DMS153 (cell line): ENCODE measurements at places on chromosomes 16 and 17.

- no peak for DNase-seq
Measured at GRCh38 chr17:50769884-50770283, 2.6 kb upstream of the ANKRD40CL start.

- no peak for DNase-seq
Measured at GRCh38 chr17:76688165-76688622, 22.6 kb downstream of the MXRA7 start.

GRCh38 chr17:42849451-42850181 lies 1.4 kb upstream of the AOC3 start:
- DNase-seq, result no peak

DNA sequence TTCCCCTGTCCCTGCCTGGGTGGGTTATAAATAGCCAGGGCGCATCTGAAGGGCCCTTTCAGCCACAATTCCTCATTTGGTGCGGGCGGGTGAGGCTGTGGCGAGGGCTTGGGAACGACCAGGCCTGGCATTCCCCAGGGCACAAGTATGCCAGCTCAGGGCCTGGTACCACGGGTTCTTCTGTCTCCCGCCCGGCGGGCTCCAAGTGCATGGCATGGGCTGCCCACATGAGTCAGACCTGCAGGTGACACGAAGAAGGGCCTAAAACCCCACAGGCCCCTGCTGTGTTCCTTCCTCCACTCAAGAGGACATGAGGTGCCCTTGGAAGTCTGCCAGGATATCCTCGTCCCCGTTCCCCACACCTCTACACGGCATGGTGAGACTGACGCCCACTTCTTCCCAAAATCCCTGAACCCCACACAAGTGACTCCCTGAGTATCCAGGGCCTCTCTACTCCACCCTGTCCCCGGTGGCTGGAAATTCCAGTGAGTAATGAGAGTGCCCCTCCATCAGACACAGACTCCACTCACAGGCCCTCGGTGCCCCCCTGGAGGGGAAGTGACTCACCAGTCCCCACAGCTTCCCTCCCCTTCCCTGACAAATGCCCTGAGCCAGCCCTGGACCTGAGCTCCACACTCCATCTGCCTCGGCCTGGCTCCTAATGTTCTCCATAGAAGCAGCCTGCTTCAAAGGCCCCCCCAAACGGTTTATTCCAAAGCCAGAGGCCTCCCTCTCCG lies 68.8 kb downstream of the ABR start:
- peak; percentile 56 for DNase-seq

GRCh38 chr16:81483064-81483969 lies 38.7 kb downstream of the CMIP start:
- no peak for DNase-seq

DNA sequence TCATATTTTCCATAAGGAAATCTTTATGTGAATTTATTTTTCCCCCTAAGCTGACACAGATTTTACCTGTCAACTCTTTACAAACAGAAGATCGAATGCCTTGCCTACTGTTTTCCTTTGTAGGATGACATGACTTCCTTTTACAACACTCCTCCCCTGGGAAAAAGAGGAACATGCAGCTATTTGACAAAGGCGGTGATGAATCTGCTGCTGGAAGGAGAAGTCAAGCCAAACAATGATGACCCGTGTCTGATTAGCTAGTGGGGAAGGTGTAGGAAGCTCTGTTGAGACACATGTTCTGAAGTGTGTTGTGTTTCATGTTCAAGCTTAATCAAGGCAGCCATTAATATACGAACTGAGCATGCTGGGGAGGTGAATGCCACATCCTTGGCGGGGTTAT lies 238.0 kb downstream of the PHKB start:
- DNase-seq, result peak; percentile 0
